HFF-Myc (cell line): ENCODE measurements at places on chromosomes 12 and 14.

DNA sequence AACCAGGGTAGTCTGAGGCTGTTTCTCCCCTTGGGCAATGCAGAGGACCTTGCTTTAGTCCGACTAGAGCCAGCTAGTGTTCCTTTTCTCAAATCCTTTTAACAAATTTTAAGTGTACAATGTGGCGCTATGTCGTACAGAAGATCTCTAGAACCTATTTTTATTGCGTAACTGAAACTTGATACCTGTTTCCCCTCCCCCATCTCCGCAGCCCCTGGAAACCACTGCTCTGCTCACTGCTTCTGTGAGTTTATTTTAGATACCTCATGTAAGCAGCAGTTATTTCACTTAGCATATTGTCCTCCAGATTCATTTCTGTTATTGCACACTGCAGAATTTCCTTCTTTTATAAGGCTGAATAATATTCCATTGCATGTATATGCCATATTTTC, 1092.3 kb downstream of the AACS start:
- no peak for DNase-seq

DNA sequence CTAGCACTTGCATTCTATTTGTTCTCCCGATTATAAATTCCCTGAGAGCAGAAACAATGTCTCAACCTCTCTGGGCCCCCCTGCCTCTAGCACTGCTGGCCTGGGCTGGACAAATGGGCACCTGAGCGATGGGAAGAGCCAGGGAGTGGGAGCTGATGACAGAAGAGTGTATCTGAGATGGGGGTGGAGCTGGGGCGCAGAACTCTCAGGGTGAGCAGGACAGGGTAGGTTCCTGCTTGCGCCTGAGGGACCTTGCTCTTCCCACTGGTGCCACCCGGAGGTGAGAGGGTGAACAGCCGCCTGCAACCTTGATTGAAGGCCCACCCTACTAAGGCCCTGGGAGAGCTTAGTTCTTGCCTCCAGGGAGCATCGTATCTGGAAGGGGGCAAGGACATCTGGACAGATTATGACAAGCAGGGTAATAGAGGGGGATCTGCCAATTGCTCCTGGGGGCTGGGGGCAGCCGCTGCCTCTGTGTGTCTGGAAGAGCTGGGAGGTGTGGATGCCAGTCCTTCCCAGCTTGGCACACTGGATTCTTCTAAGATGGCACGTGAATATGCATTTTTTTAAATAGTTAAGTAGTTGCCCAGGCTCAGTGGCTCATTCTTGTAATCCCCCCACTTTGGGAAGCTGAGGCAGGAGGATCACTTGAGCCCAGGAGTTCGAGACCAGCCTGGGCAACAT, 43.0 kb upstream of the TSPAN9 start:
- DNase-seq, result no peak

DNA sequence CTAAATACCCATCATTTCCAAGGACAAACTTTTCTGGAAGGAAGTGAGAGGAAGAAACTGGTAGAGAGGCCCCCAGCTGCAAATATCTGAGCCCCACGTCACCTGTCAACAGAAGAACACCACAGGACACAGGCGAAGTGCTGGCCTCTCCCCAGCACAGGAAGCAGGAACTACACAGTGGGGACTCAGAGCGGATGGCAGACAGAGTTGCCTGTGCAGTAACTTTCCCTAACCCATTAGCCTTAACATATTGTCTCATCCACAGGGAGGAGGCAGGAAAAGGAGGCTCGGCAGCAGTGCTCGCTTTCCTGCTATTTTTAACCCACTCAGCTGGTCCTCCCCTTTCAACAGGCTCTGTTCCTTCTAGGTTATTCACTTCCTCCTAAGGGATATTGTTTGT, 111.5 kb upstream of the TMPO start:
- DNase-seq, result no peak

DNA sequence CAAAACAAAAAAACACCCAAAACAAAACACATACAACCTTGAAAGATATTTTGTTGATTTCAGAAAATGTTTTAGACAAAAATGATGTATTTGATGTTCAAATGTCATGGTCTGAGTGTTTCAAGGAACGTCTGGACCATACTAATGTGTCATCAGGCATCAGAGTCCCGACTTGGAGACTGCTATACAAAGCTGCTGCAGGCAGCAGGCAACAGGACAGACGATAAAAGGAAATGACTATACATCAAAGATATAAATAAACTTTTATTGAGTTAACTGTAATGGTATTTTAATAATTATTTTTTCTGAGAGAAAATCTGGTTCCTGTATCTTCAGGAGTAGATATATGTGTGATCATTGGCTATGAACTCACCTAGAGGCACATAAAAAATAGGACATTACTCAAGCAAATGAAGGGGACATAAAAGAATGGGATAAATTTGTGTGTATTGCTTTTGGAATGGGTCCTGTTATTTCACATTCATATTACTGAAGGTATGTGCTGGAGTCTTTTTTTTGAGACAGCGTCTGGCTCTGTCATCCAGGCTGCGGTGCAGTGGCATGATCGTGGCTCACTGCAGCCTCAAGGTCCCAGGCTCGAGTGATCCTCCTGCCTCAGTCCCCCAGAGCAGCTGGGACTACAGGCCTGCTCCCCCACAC, 87.3 kb upstream of the HECTD1 start:
- DNase-seq, result no peak

DNA sequence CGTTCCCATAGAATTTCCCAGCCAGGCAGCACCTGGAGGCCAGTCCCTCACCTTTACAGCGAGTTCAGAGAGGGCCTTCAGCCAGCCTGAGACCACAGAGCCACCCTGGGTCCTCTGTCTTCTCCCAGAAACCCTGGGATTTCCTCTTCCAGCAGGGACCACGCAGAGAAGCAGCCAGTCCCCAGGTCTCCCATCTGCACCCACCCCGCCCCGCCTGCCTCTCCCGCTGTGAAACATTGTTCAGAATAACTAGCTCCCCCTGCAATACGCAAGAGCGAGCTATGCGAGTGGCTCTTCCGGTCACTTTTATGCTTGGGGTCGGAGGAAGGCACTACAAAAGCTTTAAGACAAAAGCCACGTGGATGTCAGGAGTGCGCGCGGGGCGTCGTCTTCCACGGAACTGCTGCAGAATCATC, 77.8 kb downstream of the SERPINA3 start:
- DNase-seq, result no peak

DNA sequence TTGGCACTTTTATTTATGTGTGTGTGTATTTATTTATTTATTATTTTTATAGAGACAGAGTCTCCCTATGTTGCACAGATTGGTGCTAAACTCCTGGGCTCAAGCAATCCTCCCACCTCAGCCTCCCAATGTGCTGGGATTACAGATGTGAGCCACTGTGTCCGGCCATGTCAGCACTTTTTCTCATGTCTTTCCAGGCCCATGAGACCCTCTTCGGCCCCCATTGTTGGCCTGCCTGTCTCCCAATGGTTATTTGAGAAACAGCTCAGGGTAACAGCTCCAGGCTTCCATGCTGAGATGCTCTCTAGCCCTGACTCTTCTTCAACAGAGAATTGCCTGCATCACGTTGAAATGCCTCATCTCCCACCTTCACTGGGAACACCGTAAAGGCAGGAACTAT, 34.4 kb downstream of the TMEM30B start:
- no peak for DNase-seq

DNA sequence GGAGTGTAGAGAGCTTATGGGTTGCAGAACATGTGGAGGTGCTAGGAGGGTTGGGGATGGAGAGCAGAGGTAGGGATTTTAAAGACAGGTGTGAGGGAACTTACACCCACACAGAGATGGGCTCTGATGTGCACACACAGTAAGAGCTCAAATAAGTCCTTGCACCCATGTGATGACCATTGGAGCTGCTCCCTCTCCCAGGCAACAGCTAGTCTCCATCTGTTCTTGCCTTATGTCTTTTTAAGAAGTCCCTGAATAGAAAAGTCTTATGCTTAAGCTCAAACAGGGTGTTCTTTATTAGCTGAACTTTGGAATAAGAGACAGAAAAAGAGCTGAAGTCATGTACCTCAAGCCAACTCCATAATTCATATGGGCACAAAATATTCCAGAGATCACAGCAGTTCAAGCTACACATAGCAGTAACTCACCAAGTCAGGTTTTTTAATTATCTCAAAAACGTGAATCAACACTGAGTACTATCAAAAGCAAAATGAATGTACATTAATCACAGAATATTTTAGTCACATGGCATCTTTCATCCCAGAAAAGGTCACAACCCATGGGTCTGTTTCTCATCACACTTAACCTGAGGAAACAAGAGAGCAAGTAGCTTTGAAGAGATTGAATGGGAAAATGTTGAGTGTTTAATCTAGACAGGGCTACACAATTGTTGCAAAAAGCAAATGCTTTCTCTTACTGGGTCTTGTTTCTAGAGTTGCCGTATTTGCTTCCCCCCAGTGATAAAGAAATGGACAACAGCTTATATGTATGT, 1513.6 kb upstream of the SEL1L start:
- no peak for DNase-seq

DNA sequence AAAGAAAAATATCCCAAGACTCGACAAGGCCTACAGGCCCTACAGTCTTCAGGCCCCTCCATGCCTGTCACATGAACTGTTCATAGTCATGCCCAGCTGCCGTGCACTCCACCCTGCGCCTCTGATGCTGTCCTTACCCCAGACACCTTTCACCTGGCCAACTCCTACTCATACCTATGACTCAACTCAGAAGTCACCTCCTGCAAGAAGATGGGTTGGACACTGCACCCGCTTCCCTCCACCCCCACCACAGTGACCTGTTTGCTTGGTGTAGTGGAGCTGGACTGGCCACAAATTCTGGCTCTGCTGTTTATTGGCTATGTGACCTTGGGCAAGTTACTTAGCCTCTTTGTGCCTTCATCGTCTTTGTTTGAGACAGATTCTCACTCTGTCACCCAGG, 56.2 kb downstream of the PHETA1 start:
- no peak for DNase-seq

DNA sequence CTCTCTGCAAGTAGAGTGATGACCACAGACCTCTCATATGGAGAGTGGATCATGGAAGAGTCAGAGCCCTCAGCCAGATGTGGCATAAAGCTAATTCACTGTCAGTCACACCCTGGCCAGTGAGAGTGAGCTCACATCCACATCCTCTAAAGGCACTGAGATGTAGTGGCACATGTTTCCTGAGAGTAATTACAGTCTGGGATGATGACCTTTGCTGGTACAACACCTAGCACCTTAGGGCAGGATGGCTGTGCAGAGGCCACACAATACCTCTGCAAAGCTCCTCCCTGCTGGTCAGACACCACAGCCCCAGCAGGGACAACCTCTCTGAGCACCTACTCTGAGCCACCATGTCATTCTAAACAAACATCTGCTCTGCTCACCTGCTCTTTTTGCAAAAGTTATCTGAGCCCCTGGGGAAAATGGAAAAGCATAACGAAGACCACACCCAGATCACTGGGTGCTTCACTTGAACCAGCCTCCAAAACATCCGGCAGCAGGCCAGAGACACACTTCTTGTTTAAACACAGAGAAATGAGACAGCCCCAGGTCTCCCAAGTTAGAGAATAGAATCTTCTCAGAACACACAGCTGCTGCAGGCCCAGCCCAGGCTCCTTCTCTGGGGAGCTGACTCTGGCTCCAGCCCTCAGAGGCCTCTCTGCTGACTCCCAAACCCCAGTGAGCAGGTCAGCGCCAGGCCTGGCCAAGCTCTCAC, 30.3 kb downstream of the PITPNM2 start:
- DNase-seq, result no peak

- no peak for DNase-seq
These were observed 248.8 kb downstream of the SUDS3 start for GRCh38 chr12:118625050-118625675.

DNA sequence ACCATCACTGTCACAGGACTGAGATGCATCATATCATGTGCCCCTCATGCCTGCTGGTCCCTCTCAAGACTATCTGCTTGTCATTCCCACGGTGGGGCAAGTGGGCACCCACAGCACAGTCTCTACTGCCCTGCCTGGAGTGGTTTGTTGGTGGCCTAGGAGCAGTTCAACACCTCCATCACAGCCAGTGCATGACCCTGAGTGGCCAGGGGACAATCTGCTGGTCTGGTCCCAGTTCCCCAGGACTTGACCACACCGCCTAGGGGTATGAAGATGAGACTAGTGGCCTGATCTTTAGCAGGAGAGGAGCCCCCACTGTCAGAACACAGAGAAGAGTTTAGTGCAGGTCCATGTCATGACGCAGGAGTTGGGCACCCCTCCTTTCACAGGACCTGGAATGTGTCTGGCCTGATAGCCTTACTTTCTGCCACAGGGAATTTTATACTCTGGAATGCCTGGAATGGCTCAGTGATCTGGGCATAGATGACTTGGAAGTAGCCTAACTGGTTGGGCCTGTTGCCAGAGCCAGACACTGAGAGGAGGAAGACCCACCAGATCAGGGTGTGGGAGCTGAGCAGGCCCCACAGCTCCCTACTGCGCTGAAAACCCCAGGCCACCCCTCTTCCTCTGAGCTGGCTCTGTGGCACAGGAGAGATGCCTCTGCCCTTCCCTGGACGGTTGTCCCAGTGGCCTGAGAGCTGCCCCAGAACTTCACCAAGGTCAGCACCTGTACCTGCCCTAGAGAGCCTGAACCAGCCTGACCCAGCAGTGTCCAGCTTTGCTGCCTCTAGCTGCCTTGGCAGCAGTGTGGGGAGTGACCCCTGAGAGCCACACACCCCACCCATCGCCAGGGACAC, 83.3 kb downstream of the PUS7L start:
- no peak for DNase-seq

GRCh38 chr14:76984297-76984696, 44.2 kb downstream of the IRF2BPL start:
- DNase-seq, result no peak

GRCh38 chr12:124505001-124505818, 62.2 kb downstream of the NCOR2 start:
- no peak for DNase-seq

DNA sequence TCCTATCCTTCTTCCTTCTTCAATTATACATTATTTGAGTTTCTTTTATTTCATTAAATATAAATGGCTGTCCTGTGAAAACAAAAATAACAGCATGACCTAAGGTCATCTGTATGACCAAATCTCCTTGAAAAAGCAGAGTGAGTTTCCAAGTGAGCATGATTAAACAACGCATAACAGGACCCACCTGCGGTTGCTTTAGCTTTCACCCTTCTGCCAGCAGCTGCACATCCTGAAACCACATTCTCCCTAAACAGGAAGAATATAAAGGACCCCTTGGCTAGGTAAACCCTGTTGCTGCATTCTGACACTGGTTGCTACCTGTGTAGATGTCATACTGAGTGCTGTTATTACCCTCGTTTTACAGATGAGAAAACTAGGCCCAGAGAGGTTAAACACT, 42.8 kb upstream of the CPM start:
- no peak for DNase-seq

- no peak for DNase-seq
These were observed 443 bp downstream of the DNAL1 start for GRCh38 chr14:73645248-73645610.

GRCh38 chr12:22709292-22709691, 84.3 kb downstream of the ETNK1 start:
- DNase-seq, result no peak

- no peak for DNase-seq
These were observed 58.6 kb upstream of the MANSC4 start for GRCh38 chr12:27838543-27839185.

GRCh38 chr12:109513977-109514376, 36.5 kb downstream of the UBE3B start:
- no peak for DNase-seq

GRCh38 chr12:30706476-30706875, 10.8 kb upstream of the IPO8 start:
- no peak for DNase-seq

GRCh38 chr14:51657762-51658161, 6.1 kb downstream of the FRMD6 start:
- DNase-seq, result no peak

- no peak for DNase-seq
These were observed 5.9 kb downstream of the SMAGP start for GRCh38 chr12:51264297-51264696.

- DNase-seq, result no peak
These were observed 11.2 kb downstream of the MAP4K5 start for GRCh38 chr14:50520947-50521815.

- no peak for DNase-seq
These were observed 44.4 kb downstream of the JAG2 start for GRCh38 chr14:105123981-105124765.
